ENCODE measurements at places on chromosomes 7 and 10.

GRCh38 chr7:44470135-44470479, 20.4 kb downstream of the NUDCD3 start:
- DNase-seq = no peak

GRCh38 chr10:125187238-125188194, 27.2 kb upstream of the CTBP2 start:
- no peak for DNase-seq

DNA sequence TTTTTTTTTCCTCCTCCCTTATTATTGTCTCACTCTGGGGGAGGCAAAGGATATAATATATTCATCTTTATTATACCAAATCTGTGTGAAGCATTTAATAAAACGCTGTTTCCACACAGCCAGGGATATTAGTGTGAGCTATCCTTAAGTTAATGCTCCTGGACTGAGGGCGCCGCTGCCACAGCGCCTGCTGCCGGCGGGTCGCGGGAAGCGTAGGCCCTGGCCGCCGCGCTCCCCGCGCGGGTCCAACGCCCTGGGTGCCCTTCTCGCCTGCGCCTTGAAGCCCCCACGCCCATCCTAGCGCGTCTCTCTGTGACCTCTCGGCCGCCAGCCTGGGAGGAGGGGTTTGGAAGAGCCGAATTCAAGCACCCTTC, 9.5 kb upstream of the LBX1 start:
- DNase-seq = no peak

GRCh38 chr7:50214771-50215170, 89.7 kb upstream of the IKZF1 start:
- no peak for DNase-seq

GRCh38 chr10:110569122-110569521, 1.6 kb downstream of the SMC3 start:
- DNase-seq = no peak

DNA sequence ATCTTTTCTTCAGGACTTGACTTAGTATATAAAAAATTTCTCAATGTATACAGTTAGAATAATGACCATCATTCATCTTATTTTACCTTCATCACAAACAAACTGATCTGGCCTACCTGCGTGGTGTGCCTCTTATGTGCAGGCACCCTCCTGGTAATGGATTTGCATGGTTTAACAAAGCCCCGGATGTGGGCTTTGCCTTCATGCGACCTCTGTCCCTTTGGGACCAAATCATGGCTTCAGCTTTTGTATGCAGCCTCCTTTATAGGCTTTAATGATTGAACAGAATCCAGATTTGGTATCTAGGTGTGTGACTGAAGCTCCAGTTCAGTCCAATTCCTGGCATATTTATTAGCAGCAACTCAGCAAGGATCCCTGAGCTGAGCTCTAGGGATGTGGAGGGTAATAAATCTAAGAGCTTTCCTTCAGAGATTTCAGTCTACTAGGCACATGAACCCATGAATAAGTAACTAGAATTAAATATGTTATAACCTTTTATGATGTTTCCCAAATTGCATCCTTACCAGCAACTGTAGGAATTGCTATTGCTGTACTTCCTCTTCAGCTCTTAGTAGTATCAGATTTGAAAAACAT, 256.9 kb downstream of the ABCA13 start:
- DNase-seq = no peak

GRCh38 chr10:100653957-100654781, 91.2 kb upstream of the PAX2 start:
- DNase-seq = peak; percentile 20

- DNase-seq = no peak
Observed at GRCh38 chr10:108616559-108617285, 1306.6 kb downstream of the XPNPEP1 start.

GRCh38 chr10:73897693-73898092, 13.2 kb upstream of the PLAU start:
- no peak for DNase-seq

DNA sequence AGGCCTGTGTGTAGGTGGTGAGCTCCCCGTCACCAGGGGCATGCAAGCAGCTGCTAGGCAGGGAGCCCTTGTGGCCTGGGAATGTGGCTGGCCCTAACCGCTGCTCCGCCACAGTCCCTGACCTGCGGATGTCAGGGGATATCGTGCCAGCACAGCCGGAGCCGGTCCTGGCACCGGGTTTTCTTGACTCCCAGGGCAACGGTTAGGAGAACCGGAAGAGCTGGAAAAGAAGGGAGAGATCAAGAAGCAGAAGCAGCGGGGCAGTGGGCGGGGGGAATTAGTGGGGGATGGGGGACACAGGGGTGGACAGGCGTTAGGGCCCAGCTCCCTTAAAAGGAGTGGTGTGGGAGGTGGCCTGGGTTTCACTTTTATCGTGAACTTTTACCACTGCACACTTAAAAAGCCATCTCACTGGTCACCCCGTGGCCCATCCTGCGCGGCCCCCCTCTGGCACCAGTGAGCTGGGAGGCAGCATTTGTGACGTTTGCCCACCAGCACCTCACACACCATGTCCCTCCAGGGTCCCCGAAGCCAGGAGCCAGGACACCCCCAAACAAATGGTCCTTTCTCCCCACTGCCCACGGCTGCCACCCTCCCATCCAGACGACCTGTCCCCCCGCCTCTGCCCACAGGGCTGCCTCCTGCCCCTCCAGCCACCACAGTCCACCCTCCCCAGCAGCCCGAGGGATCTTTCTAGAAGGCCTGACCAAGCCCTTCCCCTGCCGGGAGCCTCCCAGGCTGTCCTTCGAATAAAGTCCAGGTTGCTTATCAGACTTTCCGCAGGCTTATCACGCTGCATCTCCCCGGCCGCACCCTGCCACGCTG, 1.8 kb upstream of the MICALL2 start:
- DNase-seq = no peak

GRCh38 chr7:21261627-21262594, 166.0 kb upstream of the SP4 start:
- peak; percentile 39 for DNase-seq

DNA sequence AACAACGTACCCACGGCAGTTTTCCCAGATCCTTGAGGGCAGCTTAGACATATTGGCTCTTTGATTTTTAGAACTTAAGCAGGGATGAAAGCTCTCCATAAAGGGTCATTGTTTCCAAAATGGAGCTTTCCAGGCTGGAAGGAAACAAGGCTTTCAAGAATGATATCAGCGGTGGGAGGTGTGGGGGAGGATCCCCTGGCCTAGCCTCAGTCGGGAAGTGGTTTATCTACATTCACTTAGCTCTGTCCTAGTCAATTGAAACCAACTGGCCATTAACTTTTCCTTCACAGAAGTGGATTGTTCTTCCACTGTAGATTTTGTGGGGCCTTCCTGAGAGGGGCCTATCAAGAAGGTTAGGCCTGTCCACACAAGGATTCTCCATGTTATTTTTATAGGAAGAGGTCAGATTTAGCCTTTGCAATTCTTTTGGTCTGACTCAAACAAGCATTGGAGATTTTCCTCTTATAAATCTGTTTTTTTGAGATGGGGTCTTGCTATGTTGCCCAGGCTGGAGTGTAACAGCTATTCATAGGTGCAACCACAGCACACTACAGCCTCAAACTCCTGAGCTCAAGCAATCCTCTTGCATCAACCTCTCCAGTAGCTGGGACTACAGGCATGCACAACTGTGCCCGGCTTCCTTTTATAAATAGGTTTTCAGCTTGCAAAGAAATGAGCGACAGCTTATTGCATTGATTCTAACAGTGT, 343.5 kb downstream of the LRMDA start:
- no peak for DNase-seq

- DNase-seq = no peak
Observed at GRCh38 chr7:134028853-134029252, 98.3 kb upstream of the LRGUK start.

- no peak for DNase-seq
Observed at GRCh38 chr7:43467406-43467805, 115.5 kb upstream of the STK17A start.

GRCh38 chr10:43731486-43731885, 82.8 kb upstream of the ZNF32 start:
- DNase-seq = no peak

DNA sequence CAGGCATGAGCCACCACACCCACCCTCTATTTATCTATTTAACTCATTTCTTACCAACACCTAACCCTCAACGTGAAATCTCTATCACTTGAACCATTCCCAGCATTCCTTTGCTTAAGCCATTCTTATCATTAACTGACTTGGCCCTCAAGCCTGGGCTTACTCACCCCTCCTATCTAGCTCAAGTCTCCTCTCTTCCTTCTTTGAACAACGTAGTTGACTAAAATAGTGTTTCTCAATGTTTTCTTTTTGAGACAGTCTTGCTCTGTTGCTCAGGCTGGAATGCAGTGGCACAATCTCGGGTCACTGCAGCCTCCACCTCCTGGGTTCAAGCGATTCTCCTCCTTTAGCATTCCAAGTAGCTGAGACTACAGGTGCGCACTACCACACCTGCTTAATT, 7.0 kb downstream of the ANXA7 start:
- no peak for DNase-seq

DNA sequence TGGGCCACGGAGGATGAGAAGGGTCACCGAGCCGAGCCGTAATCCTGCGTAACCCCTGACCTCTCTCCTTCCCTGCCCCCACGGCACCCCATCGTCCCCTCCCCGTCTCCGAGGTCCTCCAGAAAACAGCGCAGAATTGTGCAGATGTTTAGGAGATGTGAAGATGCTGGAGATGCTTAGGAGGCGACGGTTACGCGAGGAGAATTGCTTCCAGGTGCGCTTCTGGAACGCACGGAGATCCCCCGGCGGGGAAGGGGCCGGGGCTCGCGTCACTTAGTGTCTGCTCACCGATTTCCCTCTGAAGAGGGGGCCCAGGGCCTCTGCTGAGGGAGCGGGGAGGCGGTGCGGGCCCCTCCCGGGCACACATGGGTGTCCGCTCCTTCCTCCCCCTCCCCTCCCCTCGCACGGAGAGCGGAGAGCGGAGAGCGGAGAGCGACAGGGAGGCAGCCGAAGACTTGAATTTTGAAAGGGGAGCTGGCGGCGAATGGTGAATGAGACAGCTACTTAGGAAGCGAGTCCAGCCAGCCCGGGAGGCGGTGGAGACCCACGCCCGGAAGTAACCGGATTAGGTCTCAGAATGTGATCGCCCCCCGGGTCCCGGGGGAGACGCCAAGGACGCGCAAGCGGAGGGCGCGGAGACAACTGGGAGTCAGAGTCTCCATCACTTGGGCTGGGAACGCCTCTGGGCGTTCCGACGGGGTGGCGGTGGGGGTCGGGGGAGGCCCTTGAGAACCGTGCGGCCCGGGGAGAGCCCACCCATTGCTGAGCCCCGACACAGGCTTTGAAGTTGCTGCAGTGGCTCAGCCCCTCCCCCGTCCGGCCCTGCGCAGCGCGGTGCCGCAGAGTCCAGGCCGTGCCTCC, 8.7 kb upstream of the EN2 start:
- DNase-seq = no peak

DNA sequence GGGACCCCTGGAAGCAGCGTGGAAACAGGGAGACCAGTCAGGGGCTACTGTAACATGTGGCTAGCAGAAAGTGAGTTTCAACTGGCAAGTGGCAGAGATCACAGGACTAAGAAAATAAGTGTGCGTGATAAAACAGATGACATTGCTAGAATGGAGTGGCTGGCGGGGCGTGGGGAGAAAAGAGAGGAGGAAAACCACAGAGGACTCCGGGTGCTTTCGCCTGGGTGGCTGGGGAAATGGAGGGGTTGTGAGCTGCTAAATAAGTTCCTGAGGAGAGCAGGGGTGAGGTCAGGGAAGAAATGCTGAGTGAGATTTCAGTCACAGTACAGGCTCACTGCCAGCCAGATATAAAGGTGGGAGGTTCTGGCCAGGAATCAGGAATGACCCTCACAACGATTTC, 166.9 kb downstream of the MYOF start:
- no peak for DNase-seq

- no peak for DNase-seq
Observed at GRCh38 chr10:127349737-127350136, 153.3 kb upstream of the INSYN2A start.

GRCh38 chr7:2853147-2853546, 9.0 kb upstream of the GNA12 start:
- no peak for DNase-seq

- DNase-seq = no peak
Observed at GRCh38 chr7:18788026-18788425, 292.5 kb downstream of the HDAC9 start.

DNA sequence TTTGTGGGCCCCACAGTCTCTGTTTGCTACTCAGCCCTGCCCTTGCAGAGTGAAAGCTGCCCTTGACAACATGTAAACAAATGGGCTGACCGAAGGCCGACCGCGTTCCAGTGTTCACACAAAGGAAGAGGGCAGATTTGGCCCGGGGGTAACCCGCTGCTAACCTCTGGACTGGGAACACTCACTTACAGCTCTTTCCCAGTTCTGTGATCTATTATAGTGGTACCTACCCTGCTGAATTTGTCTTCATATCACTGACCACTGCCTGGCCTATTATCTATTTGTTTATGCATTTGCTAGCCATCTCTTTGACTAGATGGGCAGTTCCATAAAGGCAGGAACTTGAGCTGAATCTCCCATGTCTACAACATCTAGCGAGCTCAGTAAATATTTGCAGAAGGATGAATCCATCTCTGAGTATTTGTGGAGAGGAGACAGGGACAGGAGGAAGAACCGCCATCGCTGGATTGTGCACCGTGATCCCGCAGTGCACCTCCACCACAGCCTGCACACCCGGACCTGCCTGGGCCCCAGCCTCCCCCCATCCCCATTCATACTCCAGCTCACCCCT, 15.2 kb downstream of the SLC29A3 start:
- DNase-seq = no peak

DNA sequence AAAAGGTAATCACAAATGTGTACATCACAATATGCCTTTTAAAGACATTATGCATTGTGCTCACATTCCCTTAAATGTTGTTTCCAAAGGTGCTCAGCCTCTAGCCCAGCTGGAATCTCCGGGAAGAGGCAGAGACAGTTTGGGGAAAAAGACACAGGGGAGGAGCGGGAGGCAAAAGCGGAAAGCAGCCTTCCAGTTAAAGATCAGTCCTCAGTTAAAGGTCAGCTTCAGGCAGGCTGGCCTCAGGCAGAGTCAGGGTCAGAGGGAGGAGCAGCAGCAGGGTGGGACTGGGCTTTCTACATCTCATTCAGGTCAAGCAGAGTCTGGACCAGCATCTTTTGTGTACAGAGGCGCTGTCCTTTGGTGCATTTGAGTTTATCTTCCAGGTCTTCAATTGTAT, 18.6 kb downstream of the ST7 start:
- DNase-seq = no peak

DNA sequence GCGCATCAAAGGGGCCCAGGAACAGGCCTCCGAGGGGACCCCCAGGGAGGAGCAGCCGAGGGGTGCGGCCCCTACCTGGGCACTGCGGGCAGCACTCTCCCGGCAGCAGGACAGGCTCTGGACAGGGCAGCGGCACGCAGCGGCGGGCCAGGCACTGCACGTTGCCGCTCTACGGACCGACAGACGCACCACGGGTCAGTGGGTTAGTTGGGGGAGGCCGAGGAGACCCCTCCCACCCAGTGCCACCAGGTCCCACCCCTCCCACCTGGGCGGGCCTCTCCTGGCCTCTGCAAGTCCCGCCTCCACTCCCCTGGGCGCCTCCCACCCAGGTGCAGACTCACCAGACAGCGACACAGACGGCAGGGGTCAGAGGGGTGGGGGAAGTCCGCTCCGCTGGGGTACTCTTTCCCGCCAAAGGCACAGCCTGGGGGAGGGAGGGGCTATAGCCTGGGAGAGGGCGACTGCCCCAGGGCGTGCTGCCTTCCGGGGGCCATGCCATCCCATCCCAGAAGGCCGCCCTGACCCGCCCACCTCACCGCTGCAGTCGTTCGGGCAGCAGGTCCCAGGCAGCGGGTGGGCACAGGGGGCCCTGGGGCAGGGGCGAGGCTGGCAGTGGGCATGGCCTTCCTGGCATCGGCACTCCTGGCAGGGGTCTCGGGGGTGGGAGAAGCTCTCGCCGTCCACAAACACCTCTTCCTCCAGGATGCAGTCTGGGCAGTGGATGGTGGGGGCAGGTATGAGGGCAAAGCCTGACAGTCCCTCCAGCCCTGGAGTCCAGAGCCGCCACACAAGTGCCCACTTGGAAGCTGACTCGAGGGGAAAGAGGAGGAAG, 19.2 kb downstream of the KCP start:
- no peak for DNase-seq
